ENCODE measurements at places on chromosomes 6 and 20.

DNA sequence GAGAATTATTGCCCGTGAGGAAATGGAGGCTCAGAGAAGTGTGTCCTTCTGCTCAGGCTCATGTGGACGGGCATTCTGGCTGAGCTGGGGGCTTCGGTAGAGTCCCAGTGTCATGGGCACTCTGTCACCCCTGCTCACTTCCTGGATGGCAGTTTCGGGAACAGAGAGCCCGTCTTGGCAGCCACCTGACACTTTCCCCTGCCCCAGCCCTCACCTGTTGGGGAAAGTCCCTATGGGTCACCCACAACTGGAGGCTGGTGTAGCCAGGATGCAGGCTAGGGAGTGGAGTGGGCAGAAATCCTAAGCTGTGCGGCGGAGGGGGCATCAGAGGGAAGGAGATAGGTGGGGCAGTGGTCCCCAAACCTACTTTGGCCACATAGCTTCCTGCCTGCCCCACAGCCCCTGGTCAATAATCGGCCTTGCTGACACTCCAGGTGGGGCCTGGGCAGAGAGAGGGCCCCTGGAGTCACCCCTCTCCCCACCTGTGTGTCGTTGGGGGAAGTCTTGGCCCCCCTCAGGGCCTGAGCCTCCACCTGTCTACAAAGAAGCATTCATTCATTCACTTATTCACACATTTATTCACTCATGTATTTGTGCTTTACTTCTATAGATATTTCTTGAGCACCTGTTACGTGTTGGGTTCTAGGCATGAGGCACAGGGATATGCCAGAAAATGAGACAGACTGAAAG, 40.5 kb downstream of the SNAI1 start:
- DNase-seq = no peak

DNA sequence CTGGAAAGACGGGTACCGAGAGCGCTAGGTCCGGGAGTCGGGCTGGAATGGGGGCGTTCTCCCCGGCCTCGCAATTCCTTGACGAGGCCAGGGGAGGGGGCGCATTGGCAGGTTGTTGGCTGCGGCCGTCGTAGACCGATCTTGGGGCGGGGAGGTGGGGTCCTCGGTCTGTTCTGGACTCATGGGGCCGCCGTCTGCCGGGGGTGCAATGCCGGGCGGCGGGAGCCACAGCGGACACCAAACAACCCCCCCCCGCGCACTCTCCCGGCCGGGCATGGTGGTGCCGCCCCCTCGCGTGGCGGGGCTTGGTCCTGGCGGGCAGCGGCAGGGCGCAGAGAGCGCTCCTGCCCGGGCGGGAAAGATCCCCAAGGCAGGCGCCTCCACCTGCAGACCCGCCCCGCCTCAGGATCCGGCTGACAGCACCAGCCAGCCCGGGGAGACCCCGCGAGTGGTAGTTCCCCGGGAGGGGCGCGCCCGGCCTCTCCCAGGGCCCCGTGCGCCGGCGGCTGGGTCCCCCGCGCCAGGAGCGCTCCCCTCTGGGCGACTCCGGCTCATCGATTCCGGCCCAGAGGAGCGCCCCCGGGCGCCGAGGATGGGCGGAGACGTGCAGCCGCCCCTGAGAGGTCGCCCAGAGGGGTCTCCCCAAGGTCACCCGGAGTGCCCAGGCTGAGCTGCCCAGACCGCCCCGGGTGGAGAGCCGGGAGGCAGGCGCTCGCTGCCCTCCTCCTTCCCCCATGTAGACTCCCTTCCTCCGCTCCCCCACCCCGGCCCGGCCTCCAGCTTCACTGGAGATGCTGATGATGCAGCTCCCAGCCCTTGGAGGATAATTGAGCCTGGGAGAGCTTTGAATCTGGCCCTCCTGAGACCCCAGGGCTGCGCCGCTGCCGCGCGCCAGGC, 709 bp downstream of the PPP1R16B start:
- peak; percentile 8 for DNase-seq

GRCh38 chr6:56996401-56996800, 41.5 kb downstream of the BEND6 start:
- no peak for DNase-seq

DNA sequence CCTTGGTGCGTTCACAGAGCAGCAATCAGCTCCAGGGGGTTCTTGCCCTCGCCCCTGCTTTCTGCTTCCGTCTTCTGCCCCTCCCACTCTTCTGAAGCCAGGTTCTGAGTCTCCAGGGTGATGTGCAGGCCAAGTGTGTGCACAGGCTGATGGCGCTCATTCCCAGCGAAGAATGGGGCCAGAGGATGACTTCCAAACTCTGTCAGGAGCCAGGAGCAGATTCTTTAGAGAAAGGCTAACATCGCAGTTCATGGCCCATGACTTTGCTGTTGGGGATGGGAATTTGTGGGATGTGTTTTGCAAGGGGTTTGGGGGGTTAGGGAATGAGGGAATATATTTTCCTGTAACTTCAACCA, 56.1 kb upstream of the CCN6 start:
- DNase-seq = no peak

DNA sequence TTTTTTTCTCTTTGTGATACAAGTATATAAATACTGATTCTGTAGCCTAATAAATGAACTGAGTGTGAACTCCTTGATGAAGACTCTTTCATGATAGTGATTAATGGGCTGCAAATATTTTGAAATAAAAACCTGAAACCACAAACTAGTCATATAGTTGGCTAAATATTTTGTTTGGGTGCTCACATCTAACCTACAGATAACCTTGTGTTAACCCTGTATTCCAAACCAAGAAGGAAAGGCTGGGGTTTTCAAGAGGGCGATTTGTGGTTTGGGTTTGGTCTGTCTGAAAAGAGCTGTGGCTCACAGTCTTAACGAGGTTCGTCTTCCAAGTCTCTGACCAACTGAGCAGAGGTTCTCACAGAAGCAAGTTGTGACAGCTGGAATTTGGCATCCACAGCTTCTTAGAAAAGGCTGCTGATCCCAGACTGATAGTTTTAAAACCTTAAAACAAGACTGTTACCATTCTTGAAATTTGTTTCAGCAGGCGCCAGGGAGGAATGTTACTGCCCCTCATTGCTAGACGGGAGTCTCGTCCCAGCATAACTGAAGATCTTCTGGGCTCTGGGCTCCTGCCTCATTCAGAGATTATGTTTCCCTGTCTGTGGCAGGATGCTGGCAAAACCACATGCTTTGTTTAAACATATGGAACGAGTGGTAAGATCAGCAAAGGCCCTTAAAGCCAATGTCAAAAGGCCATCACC, 736.4 kb upstream of the MARCKS start:
- no peak for DNase-seq

GRCh38 chr6:14889611-14890593, 356.0 kb upstream of the JARID2 start:
- DNase-seq = no peak

- no peak for DNase-seq
Measured at GRCh38 chr6:133393891-133394290, 152.7 kb downstream of the EYA4 start.

GRCh38 chr6:39815356-39815755, 23.2 kb downstream of the DAAM2 start:
- no peak for DNase-seq

DNA sequence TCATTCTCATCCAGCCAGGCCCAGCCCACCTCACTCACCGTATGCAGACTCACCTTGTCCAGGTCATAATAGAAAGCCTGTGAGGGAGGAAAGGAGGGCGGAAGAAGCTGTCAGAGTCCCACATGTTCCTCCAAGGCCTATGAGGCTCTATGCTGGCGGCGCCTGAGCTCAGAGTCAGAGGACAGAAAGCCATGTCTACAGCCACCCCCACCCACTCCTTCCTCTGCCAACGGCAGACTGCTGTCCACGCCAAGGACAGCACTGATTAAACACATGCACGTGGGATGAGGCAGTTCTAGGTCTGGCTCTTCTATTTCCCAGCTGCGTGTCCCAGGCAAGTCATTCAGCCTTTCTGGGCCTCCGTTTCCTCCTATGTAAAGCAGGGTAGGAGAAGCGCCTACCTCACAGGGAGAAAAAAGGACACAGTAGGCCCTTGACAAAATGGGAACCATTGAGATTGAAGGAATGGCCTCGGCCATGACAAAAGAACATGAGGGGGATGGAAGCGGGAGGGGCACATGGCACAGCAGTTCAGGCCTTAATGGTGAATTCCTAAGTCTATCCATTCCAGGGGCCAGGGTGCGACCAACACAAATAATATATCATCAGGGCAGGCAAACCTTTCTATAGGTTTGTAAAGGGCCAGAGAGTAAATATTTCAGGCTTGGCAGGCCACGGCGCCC, 80.1 kb downstream of the RIPOR3 start:
- no peak for DNase-seq

DNA sequence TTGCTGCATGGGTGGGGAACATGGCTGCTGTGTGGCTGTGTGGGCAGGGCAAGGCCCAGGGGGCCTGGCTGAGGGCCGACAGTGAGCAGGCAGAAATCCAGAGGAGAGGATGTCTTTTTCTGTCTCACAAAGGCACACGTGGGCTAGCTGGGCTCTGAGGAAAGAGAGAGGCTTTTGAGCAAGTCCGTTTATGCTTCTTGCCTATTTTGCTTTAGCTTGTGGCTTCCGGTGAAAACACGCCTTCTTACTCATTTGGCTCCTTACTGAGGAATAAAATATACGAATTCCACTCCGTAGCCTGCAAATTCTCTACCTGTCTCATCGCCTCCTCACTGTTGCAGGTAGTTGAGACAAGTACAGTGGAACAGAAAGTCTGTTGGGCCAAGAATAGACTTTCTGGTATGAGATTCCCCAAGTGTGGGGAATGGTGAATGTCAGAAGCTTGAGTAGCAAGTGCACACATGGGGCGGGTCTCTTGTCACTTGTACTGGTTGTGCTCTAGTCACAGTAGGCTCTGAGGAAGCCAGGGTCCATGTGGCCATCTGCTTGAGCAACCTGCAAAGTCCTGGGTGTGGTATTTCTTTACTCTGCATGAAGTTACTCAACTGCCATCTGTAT, 28.4 kb downstream of the WRNIP1 start:
- peak; percentile 22 for DNase-seq

- no peak for DNase-seq
Measured at GRCh38 chr20:33630507-33630906, 31.6 kb upstream of the C20orf144 start.

- DNase-seq = no peak
Measured at GRCh38 chr6:161954699-161955276, 680.9 kb upstream of the AGPAT4 start.

DNA sequence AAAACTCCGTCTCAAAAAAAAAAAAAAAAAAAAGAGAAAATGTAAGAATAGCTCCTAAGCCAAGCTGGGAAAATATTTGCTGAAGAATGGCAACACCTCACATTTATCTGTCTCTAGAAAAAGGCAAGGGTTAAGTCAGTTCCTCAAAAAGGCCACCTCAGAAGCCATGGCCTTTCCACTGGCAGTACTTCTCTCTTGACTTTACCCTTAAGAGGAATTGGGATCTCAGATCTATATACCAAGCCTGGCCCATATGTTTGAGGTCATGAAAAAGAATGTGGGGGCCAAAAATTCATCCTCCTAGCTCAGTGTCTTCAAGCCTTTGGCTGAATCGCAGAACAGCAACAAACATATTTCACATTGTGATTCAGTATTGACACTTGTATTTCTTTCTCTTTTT, 10.9 kb upstream of the NCOA3 start:
- no peak for DNase-seq

- peak; percentile 98 for DNase-seq
Measured at GRCh38 chr20:33993576-33994221, at the start of gene RALY. TSS of gene RALY (plus strand) at chr20:33993911. CDS start at chr20:34072075, 78,164 bp downstream.

DNA sequence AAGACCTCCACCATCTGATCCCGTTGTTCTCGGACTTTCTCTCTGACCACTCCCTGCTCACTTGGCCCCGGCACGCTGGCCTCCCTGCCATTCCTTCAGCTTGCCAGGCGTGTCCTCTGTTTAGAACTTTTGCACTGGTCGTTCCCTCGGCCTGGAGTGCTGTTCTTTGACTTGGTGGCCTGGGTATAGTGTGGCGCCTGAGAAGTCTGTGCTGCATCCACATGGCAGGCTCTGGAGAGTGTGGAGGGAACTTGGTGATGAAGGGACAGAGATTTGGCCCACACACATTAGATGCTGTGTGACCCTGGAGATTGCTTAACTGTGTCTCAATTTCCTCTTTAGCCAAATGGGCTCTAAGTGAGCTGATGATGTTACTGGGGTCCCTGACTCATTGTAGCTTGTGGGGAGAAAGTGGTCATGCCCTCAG, 13.0 kb upstream of the TGM2 start:
- no peak for DNase-seq

DNA sequence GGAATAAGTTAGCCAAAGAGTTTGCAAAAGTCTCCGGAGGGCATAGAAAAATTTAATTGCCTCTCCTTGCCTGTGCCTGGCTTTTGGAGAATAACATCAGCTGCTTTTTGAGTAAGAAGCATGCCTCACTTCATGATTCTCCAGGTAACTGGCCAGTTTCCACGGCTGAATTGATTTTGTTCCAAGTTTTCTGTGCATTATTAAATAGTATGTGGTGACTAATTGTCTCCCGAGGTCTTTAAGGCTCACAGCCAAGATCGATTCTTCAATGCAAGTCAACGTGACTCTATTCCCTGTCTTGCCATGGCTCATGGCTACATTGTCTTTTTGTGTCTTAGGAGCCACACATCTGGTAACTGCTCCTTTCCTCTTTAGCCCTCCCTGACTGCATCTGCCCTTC, 54.2 kb downstream of the CNR1 start:
- no peak for DNase-seq

DNA sequence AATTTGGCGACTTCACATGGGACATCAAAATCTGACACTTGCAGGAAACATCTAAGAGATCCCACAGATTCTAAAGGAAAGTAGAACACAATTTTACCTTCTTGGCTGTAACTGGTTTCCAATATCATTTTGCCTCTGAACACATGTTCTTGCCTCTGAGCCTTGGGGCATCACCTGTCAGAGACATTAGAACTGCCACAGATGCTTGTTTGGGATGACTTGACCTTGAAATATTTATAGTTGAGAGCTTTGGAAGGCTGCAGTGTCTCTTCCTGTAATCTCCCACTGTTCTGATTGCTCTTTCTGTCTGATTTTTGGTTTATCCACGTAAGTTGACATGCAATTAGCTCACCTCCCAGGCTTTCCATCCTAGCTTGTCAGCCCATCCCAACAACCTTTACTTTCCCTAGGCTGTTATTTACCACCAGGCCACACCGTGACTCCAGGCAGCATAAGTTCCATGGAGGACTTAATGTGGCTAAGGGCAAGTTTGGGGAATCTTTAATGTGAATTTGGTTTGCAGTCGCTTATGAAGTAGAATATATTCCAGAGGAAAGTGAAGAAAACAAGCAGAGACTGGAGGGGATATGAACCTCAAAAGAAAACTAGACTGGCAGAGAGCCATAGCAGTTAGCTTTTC, 256.5 kb upstream of the RIN2 start:
- no peak for DNase-seq

DNA sequence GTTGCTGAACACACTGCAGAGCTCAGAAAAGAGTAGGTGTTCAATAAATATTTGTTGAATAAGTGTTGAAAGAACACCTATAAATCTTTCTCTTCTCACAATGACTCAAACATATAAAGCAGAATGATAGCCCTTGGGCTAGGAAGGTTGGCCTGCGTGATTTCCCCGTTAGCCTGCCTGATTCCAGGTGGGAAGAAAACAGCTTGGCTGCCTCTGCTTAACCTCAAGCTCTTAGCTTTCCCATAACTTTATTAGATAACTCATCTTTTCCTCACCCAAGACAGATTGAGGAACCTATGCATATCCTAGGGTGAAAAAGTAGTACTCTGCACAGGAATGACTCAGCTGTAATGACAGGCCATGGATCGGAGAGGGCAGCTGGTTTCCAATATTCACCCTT, 300.3 kb upstream of the ID4 start:
- no peak for DNase-seq

Data from NCI-H2081 (cell line).